ENCODE measurements at places on chromosomes 3 and 15.

DNA sequence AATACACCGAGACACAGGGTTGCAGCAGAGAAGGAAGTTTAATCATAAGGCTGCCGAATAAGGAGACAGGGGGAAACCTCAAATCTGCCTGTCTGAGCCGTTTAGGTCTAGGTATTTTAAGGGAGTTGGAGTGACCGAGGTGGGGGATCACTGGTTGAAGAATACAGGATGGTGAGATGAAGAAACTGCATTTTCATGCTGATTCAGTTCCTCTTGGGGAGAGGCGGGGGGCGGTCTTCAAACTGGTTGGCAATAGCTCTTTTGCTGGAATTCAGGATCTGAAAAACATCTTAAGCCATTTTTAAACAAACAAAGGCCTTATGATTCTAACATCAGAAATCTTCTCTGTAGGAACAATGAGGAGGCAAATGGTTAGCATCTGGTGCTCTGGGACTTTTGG is 699.5 kb upstream of the CFAP20DC start:
- DNase-seq, result no peak

DNA sequence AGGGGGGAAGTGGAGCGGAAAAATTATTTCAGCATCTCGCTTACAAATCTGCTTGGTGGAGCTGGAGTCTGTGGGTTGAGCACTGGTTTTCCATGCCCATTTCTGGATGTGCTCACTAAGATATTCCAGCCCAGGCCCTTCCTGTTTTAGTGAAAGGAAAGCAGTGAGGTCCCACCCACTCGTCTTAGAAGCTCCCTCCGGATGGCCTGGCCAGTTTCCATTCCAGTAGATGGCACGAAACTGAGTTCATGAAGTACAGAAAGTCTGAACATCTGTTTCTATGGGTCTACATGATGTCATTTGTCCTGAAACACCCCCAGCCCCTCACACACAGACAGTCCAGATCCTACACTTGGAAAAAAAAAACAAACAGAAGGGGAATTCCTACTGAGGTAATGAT is 31.9 kb upstream of the THSD4 start:
- DNase-seq, result no peak

- DNase-seq, result no peak
Measured at GRCh38 chr3:36790765-36791164, 26.4 kb upstream of the DCLK3 start.

DNA sequence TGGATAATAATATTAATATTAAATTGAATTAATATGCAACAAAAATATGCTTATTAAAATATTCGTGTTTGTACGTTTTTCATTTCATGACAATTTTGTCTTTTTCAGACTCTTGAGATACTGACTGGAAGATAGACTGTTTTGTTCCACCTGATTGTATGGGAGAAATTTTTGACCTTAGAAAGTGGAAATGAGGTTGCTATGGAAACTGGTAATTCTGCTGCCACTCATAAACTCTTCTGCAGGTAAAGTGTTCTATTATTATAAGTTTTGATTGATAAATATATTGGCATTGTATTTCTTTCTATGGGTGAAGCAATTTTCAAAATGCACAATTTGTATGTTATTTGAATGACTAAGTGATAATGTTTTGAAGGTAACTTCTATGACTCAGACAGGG is 55.0 kb downstream of the CNTN6 start:
- no peak for DNase-seq

DNA sequence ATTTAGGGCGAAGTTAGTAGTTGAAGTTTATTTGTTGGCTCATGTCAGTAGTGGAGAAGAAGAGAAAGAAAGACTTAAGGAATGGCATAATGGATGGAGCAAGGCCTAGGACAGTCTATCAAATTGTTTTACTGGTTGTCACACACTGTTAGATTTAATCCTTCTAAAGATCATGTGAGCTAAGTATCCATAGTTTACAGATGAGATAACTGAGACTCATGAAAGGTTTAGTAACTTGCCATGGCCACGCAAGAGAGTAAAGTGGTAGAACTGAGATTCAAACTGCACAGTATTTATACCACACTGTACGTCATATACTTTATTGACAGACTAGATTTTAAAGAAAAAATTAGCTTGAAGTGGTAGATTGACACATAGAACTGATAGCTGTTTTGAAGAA is 11.4 kb downstream of the SPRED1 start:
- DNase-seq, result no peak

DNA sequence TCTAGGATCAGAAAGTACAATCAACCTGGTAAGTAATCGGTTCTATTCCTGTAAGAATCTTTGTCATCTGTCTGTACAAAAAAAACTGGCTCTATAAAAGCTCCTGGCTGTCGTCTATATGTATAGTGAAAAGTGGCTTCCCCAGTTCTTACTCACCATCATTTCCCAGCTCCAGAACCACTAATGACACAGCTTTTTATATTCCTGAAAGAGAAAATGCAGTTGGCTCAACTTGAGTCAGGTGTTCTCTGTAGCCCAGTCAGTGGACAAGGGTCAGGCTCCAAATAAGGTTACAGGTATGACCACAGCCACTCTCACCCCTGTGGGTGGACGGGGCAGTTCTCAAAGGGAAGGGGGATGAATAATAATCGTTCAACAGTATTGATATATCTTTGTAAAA is 85.1 kb downstream of the AP4E1 start:
- DNase-seq, result no peak

- DNase-seq, result no peak
Measured at GRCh38 chr3:69490235-69490634, 104.3 kb upstream of the FRMD4B start.

Measured in stimulated activated CD4-positive, alpha-beta T cell treated with anti-CD3 and anti-CD28 coated beads, Interleukin-1b, Interleukin-23, amount 100 ng/mL, for 1 hour (primary cell).